ENCODE measurements at places on chromosomes 1 and 21.

DNA sequence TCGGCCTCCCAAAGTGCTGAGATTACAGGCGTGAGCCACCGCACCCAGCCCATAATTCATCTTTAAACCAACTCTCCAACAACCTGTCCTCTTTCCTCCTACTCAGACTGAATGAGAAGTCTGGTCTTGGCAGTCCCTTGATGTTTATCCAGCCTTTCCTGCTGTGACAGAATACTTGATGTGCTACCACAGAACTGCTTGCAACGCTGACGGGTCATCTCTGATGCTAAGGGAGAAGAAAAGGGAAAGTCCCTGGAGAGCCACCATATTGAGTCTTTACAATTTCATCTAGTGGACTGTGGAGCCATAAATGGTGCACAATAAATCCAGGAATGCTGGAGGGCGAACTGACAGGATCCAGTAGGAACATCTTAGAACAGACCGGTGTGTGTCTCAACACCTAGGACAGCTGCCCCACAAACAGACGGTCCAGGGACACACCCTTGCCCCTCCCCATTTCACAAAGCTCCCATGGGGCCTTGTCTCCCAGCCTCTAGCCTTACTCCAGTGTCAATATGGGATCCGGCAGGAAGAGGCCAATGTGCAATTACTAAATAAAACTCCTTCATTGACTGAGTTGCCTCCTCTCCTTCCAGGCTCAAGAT is 30.7 kb downstream of the JAK1 start:
- no peak for DNase-seq

GRCh38 chr1:184903111-184903692 is 71.1 kb downstream of the NIBAN1 start:
- DNase-seq: no peak

GRCh38 chr1:229862017-229862774 is 204.8 kb upstream of the GALNT2 start:
- DNase-seq: no peak

GRCh38 chr1:46423574-46424240 is 29.6 kb downstream of the FAAH start:
- no peak for DNase-seq
